Stimulated activated CD8-positive, alpha-beta memory T cell treated with anti-CD3 and anti-CD28 coated beads, Interleukin-4, amount 100 ng/mL, for 1 hour (primary cell): ENCODE measurements at places on chromosomes 13 and 19.

- DNase-seq, result no peak
Measured at GRCh38 chr13:62171697-62172096, 756.0 kb upstream of the PCDH20 start.

GRCh38 chr19:40827386-40828247, 22.6 kb downstream of the CYP2A6 start:
- DNase-seq, result no peak

GRCh38 chr13:60356970-60357369, 40.0 kb upstream of the TDRD3 start:
- DNase-seq, result no peak

DNA sequence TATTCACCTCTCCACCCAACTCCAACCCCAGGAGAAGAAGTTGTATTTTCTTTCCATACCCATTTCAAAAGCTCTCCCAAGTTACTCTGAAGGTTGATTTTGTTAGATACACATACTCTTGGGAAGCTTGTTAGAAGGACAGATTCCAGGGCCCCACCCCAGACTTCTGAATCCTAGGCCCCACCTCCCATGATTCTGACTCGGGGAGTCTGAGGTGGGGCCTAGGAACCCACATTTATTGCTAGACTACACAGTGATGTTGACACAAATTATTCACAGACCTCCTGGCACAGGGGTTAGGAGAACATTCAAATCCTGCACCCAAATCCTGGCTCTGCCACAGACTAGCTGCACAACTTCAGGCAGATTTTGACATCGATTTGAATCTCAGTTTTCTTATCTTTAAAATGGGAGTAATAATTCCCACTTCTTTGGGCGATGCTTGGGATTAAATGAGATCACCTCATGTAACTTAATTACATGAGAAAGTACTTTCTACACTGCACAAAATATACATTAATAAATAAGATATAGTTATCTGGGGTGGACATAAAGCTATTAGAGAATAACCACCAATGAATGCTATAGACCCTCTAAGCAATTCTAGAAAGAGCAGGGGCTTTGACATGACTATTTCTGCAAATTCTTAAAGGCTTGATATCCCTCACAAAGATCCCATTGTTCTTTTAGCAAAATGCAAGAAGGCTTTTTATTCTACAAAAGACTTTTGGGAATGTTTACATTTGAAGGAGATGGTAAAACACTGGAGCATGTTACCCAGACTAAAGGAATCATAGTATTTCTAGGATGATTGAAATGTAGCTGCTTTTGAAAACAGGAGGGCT, 18.0 kb downstream of the MBNL2 start:
- no peak for DNase-seq

DNA sequence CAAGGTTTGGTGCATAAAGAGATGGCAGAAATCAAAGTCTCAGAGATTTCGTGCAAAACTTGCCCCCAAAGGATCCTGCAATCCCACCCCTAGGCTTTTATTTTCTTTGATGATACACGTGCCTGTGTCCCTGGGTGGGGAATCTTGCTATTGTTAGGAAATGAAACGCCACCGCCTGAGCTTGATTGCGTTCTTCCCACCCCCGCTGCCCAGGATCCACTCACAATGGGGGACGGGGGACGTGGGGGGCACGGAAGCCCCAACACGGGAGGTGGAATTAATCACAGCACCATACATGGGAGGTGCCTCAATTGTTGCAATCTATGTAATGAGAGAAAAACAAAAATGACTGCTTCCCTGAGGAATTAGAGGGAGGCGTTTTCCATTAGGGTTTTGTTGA, 39.6 kb downstream of the ZNRF4 start:
- DNase-seq, result no peak

- no peak for DNase-seq
Measured at GRCh38 chr19:4391701-4392483, 8.5 kb downstream of the SH3GL1 start.

DNA sequence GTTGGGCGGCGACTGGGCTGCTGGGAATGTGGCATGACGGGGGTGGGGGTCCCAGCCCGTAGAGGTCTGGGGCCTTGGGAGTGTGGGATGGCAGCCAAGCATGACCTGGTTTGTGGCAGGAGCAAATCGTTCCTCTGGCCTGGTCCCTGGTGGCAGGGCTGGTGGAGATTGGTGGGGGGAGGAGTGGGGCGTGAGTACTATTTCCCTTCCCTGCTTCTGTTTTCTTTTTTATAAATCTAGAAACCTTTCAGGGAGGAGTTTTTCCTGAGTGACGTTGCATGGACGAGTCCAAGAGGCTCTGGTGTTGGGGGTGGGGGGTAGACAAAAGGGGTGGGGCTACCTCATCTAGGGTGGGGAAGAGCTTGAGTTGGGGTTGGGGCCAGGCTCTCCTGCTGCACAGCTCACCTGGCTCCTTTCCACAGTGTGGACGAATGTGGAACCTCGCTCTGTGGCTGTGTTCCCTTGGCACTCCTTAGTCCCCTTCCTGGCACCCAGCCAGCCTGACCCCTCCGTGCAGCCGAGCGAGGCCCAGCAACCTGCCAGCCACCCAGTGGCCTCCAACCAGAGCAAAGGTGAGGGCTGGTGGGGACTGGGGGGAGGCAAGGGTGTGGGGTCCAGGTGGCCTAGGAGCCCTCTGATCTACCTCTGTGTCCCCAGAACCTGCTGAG, 15.4 kb upstream of the PRR19 start:
- DNase-seq, result no peak

GRCh38 chr13:30529085-30529834, 63.5 kb upstream of the HMGB1 start:
- DNase-seq, result no peak

GRCh38 chr13:44974056-44974793, 15.0 kb downstream of the NUFIP1 start:
- no peak for DNase-seq

DNA sequence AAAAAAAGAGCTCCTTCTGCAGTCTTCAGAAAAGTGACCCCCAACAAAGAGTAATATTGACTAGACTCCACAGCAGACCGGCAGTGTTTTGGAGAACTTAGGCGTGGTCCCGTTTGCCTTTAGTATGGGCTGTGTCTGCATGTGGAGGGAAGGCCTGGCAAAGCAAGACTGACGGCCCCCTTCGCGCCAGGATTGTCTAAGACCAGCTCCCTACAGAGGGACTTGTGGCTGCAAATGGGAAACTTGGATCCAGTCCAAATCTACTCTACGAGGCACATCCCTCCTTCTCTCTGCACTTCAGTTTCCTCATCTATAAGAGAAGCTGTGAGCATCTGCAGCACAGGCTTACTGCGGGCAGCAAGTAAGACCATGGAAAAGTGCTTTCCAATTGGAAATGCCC, 350.0 kb downstream of the ZNF536 start:
- DNase-seq, result no peak

DNA sequence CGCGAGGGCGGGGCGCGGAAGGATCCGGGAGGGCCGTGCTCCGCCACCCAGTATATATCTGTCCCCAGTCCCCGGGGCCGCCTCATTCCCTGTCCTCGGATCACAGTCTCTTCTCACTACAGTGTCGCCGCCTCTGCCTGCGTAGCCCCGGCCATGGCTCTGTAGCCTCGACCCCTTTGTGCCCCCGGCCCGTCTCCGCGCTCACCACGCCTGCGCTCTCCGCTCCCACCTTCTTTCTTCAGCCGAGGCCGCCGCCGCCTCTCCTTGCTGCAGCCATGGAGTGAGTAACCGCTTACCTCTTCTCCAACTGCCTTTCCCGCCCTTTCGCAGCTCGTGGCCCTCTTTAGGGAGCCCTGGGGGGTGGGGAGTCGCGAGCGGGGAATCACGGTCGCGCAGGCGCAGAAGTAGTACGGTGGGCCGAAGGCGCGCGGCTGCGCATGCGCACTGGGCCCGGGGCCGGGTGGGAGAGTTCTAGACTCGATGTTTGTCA, at the start of the genes ATF5 and NUP62:
TSS of gene ATF5 (plus strand) at position 85 of the 490 bp plus-strand sequence. CDS start 1,646 bp downstream, outside the sequence.
TSS of gene NUP62 (minus strand) at position 384 of the 490 bp plus-strand sequence. CDS start 19,697 bp downstream, outside the sequence.
- peak; percentile 86 for DNase-seq

DNA sequence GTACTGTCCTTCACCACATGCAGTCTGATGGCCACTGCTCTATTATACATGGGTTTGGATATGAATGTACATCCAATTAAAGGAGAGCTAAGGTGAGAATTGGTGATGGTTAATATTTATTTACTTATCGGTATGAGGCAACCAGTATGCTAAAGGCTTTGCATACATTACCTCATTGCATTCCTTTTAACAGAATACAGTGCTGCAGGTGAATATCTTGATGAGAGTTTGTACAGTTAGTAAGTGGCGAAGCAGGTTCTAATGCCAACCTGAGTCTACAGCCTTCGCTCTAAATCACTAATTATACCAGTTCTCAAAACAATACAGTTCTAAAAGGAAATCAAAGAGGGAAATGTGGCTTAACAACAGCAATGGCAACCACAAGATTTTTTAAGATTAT, 284.1 kb downstream of the ITGBL1 start:
- no peak for DNase-seq

DNA sequence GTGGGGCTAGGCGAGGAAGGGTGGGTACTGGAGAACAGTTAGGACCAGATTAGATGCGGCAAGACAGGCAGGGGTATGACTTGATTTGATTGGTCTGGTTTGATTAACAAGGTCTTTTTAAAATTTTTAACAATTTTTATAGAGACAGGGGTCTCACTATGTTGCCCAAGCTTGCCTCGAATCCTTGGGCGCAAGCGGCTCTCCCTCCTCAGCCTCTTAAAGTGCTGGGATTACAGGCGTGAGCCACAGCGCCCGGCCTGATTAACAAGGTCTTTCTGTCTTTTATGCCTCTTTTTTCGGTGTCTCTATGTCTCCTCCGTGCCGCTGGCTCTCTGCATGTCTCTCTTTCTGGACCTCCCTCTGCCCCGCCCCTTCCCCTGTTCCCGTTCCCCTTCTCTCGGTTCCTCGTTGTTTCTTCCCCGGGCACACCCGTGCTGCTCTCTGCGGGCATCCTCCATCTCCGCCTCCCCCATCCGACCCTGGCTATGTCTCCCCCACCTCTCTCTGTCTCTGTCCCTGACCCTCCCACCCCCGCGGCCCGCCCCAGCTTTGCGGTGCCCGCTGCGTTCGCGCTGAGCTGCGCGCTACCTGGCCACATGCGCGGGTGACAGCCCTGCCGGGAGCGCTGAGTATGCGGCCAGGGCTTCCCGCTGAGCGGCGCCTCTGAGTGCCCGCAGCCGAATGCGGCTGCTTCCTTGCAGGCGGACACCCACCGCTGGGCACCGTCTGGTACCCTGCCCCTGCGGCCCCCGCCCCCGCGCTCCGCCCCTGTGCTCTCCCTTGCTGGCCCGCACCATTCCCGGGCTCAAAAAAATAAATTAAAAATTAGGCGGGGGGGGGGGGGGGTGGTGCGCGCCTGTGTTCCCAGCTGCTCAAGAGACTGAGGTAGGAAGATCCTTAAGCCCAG, 8.1 kb upstream of the SDHAF1 start:
- no peak for DNase-seq

- no peak for DNase-seq
Measured at GRCh38 chr19:41321204-41321599, 11.2 kb downstream of the CCDC97 start.

DNA sequence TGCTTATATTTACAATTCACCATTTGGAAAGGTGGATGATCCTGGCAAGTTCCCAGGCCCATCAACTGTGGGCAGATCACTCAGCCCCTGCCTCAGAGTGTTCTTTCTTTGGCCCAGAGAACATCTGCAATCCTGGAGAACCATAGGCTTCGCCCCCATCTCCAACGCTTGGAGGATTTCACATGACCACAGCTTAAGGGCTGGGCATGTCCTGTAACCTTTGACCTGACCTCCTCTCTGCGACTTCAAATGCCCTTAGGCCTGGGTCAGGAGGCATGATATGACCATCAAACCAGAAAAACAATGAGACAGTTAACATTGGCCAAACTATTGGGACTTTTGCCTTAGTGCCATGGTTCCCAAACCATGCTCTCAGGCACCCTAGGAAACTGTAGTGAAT, 7.2 kb upstream of the MBNL2 start:
- DNase-seq, result no peak
